ENCODE measurements at places on chromosomes 7 and 10. TPM values are rescaled to one million over a fixed set of nuclear protein-coding genes. Genes with fewer than 3 reads are reported as not detected.

DNA sequence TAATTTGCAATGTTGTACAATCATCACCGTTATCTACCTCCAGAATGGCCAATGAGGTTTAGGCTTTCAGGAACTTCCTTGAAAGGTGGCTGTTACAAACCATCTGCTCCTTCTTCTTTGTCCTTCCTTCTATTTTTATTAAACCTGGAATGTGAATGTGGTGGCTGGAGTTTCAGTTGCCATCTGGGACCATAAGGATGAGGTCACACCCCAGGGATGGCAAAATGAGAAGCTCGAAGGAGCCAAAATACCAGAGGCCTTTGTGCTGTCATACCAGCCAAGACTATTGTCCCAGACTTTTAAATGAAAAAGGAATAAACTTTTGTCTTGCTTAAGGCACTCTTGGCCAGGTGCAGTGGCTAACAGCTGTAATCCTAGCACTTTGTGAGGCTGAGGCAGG, 30.9 kb upstream of the LMTK2 start:
- H3K4me1 ChIP-seq = peaks cover 6% of the 10 kb centered on the region
- H3K27ac ChIP-seq = no peak overlapping the region
- no peaks in the 10 kb centered on the region for H3K36me3 ChIP-seq
- no peak overlapping the region for H3K4me3 ChIP-seq
- no peak for DNase-seq

ADIRF gene
- not detected for total RNA-seq

DNA sequence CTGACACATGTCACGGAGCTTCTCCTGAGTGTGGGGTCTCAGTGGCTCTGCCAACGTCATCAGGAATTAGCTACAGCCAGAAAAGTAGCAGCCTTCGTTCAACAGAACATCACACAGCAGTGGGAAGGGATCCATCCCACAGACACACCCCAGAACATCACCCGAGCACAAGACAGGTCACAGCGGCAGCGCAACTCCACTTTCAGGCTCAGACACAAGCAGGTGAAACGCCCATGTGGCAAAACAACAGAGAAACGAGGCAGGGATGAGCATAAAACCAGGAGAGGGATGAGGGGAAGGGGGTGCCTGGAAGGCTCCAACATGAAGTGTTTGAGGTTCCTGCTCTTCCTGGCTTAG, 44.8 kb downstream of the CAMK2B start:
- no peak for DNase-seq
- no peak overlapping the region for H3K4me3 ChIP-seq
- no peaks in the 10 kb centered on the region for H3K36me3 ChIP-seq
- H3K4me1 ChIP-seq = peaks cover 2% of the 10 kb centered on the region
- peaks cover 3% of the 10 kb centered on the region for H3K27me3 ChIP-seq

TMEM254 gene
- 34.8 TPM for total RNA-seq

FAM241B gene
- total RNA-seq = 42.4 TPM

TCAF2 gene
- 0.10 TPM for total RNA-seq

ENKUR gene
- total RNA-seq = 0.46 TPM

DNA sequence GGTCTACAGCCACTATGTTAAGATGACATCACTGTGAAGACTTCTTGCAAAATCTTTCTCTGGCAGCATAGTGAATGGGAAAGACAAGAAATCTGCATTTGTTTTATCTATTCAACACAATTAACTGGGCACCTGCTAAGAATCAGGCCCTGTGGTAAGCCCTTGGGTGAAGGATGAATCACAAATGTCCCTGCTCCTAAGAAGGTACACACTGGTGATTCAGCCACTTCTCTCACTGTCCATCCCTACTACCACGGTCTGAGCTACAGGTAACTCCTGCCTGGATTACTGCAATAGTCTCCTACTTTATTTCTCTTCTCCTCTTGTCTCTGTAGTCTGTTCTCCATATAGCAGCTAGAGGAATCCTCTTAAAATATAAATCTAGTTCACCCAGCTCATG, 116.1 kb downstream of the HIBADH start:
- no peak overlapping the region for H3K4me3 ChIP-seq
- H3K27me3 ChIP-seq = no peaks in the 10 kb centered on the region
- H3K27ac ChIP-seq = no peak overlapping the region
- no peaks in the 10 kb centered on the region for H3K4me1 ChIP-seq

GRCh38 chr10:7389844-7390243, 21.0 kb downstream of the SFMBT2 start:
- DNase-seq = no peak
- no peaks in the 10 kb centered on the region for H3K4me1 ChIP-seq
- peaks cover 3% of the 10 kb centered on the region for H3K36me3 ChIP-seq

- H3K4me1 ChIP-seq = peaks cover 15% of the 10 kb centered on the region
- no peak for DNase-seq
- no peak overlapping the region for H3K27ac ChIP-seq
These were observed 11.0 kb downstream of the PSD start for GRCh38 chr10:102407425-102408130.

DNA sequence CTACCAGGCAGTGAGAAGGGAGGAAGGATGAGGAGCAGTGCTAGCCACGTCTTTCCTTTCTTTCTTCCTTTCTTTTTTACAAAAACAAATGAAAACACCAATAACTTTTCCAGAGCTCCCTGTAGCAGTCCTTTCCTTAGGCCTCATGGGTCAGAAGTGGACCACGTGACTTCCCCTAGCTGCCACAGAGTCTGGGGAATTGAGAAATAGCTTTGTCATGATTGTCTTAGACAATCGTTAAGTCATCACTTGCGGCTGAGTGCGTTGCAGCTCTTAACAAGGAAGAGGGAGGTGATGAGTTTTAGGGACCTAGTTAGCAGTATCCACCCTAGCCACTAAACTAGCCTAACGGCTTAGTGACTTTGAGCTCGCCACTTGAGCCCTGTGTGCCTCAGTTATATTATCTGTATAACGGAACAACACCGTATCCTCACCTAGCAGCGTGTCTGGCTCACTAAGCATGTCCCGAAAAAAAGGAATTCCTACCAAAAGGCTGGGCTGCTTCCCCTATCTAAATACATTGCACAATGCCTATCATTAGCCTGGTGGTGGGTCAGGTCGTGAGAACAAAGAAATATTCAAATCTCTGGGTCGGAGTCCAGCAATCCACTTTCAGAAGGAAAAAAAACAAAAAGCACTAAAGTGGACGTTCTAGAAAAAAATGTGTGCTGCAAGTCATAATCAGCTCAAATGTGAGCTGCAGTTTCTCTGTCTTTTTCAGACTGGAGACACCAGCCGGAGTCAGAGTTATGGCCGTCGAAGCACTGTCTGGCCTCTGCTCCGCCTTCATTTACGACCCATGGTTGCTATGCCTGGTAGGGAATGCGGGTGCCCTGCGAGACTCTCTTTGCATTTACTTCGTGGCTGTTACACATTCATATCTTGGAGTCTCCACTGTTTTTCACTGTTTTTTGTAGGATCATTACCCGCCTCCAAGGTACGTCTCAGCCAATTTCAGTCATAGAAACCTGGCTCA, 338.5 kb upstream of the FOXK1 start:
- no peaks in the 10 kb centered on the region for H3K27me3 ChIP-seq
- no peaks in the 10 kb centered on the region for H3K36me3 ChIP-seq
- H3K4me1 ChIP-seq = no peaks in the 10 kb centered on the region
- no peak for DNase-seq
- H3K27ac ChIP-seq = no peak overlapping the region

DNA sequence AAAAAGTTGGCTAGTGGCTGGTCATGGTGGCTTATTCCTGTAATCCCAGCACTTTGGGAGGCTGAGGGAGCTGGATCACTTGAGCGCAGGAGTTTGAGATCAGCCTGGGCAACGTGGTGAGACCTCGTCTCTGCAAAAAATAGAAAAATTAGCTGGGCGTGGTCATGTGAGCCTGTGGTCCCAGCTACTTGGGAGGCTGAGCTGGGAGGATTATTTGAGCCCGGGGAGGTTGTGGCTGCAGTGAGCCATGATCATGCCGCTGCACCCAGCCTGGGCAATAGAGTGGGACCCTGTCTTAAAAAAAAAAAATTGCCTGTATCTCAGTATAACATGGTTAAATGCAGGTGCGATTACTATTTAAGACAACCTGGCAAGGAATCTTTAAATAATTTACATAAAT, 61.0 kb downstream of the ADD3 start:
- H3K36me3 ChIP-seq = peaks cover 1% of the 10 kb centered on the region
- no peak for DNase-seq
- H3K4me3 ChIP-seq = no peak overlapping the region
- no peak overlapping the region for H3K27ac ChIP-seq
- H3K27me3 ChIP-seq = no peaks in the 10 kb centered on the region

DNA sequence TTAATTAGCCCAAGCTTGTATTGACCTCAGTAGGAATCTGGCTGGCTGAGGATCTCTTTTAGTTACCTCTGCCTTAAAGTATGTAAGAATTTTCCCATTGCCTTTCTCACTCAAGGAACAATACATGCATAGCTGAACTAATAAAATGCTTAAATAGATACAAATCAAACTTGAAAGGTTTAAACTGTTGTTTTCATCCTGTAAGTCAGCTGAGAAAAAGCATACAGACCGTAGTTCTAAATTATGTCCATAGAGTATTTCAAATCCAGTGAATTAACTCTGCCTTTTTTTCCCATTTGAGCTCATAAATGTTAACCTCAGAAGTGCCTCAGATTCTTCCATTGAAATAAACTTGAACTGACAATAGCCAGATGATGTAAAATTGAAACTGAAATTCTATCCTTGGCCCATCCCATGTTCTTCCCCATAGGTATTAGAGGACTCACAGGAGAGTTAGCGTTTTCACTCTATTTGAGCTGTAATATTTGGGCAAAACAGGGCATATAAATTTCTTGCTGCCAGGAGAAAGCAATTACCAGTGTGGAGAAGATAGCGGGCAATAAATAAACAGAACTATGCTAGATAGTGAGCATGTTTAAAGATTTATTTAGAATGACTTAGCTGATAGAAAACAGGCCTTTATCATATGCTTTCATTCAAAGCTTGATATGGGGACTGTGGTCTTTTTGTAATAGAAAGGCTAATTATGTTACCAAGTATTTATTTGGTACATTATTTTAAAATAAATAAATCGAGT, 163.7 kb downstream of the WNT2 start:
- DNase-seq = no peak
- no peak overlapping the region for H3K4me3 ChIP-seq
- H3K4me1 ChIP-seq = peaks cover 3% of the 10 kb centered on the region
- H3K36me3 ChIP-seq = no peaks in the 10 kb centered on the region
- H3K27ac ChIP-seq = no peak overlapping the region
- no peaks in the 10 kb centered on the region for H3K27me3 ChIP-seq

NRP1 gene
- total RNA-seq = 37.0 TPM

- H3K27ac ChIP-seq = no peak overlapping the region
- peaks cover 3% of the 10 kb centered on the region for H3K27me3 ChIP-seq
- no peaks in the 10 kb centered on the region for H3K36me3 ChIP-seq
- no peak for DNase-seq
These were observed 38.9 kb upstream of the CDK13 start for GRCh38 chr7:39911167-39911566.

ERVW-1 gene
- not detected for total RNA-seq

GRCh38 chr7:7972922-7973594, 4.5 kb downstream of the GLCCI1 start:
- H3K27ac ChIP-seq = peak overlapping the region; percentile 30
- peaks cover 13% of the 10 kb centered on the region for H3K4me1 ChIP-seq
- H3K4me3 ChIP-seq = no peak overlapping the region
- H3K27me3 ChIP-seq = no peaks in the 10 kb centered on the region
- no peak for DNase-seq

GRCh38 chr7:16668049-16668858, 22.3 kb downstream of the BZW2 start:
- H3K4me3 ChIP-seq = no peak overlapping the region
- H3K27me3 ChIP-seq = no peaks in the 10 kb centered on the region
- H3K4me1 ChIP-seq = no peaks in the 10 kb centered on the region
- no peak for DNase-seq

CRPPA gene
- 3.8 TPM for total RNA-seq

DNA sequence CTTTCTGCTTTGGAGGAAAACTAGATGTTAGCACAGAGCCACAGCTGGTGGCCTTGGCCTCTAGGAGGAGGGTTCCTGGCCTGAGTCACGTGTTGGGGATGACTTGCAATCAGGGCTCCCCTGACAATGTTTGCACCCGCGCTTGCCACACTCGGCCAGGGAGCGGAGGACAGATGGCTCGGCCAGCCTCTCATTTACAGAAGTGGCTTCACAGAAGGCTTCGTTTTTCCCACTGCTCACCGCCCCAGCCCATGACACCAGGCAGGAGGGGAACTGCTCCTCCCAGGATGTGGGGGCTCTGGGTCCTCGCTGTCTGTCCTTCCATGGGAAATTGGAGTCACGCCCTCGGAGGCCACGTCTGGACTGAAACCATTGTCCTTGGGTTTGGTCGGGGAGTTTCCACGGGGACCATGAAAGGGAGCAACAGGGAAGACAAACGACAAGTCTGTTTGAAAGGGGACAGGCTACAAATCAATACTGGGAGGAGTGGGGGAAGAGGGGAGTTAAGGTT, 49.6 kb upstream of the UBE3C start:
- H3K36me3 ChIP-seq = no peaks in the 10 kb centered on the region
- peaks cover 4% of the 10 kb centered on the region for H3K4me1 ChIP-seq
- peak overlapping the region; percentile 88 for H3K27ac ChIP-seq

DNA sequence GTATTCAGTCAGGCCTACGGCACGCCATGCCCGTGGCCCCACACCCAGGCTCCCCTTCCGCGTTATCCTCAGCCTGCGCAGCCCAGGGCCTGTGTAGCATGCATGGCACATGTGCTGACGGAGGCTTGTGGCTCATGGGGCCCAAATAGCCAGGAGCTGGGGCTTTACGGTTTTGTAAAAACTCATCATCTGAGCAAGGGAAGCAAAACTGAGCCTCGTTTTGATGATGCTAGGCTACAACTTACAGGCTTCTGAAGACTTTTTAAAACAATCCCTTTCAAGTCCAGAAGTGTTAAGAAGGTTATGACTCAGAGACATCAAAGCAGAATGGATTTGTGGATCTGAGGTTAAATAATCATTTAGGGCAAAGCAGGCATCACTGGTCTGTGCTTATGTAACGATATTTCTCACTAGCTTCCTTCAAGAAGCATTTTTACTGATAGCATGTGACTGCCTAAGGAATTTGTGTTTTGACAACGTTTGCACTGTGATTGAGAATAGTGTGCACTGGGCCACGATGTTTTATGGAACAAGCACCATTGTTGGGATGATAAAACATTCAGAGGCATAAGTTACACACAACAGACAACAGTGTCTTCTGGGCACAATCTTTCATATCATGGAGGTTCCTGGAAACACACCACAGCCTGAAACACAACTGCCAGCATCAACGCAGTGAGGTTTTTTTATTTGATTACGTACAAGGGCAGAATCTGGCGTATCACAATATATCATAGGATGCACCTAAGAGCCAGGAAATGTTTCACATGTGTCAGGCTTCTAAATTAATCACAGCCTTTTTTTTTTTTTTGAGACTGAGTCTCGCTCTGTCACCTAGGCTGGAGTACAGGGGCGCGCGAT, 274.3 kb downstream of the CCDC3 start:
- no peak for DNase-seq
- no peaks in the 10 kb centered on the region for H3K36me3 ChIP-seq
- peaks cover 5% of the 10 kb centered on the region for H3K4me1 ChIP-seq
- no peak overlapping the region for H3K4me3 ChIP-seq
- H3K27me3 ChIP-seq = peaks cover 26% of the 10 kb centered on the region

All from progenitor cell of endocrine pancreas (in vitro differentiated cells).